ENCODE measurements at places on chromosomes 13 and 19.

DNA sequence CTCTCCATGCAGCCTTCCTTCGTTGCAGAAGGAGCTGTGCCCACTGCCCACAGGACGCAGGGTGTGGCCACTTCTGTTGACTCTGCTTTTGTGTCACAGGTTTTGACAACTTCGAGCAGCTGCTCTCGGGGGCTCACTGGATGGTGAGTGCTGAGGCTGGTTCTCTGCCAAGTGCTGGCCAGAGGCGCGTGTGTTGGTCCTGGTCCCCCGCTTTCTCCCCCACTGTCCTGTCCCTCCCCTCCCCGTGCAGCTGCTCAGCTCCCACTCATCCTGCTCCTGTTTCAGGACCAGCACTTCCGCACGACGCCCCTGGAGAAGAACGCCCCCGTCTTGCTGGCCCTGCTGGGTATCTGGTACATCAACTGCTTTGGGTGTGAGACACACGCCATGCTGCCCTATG, 10.6 kb upstream of the PDCD2L start:
- ATAC-seq, result no peak

- ATAC-seq, result no peak
Measured at GRCh38 chr13:74027161-74027779, 106.9 kb downstream of the KLF12 start.

DNA sequence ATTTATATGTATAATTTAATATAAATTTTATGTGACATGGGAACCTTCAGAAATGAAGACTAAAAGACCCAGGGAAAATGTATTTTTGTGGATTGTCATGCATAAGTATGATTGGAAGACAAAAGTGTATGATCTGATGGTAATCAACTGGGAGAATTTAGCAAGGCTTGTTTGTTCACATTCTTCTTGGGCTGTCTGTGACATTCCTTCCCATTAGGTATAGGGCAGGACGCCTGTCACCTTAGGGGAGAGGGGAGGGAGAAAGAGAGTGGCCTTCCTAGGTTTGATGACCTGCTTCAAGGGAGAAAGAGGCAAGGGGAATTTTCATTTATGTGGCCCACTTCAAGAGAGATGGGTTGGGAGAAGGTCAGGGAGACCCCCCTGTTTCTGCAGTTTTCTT, 22.4 kb downstream of the PIBF1 start:
- no peak for ATAC-seq

DNA sequence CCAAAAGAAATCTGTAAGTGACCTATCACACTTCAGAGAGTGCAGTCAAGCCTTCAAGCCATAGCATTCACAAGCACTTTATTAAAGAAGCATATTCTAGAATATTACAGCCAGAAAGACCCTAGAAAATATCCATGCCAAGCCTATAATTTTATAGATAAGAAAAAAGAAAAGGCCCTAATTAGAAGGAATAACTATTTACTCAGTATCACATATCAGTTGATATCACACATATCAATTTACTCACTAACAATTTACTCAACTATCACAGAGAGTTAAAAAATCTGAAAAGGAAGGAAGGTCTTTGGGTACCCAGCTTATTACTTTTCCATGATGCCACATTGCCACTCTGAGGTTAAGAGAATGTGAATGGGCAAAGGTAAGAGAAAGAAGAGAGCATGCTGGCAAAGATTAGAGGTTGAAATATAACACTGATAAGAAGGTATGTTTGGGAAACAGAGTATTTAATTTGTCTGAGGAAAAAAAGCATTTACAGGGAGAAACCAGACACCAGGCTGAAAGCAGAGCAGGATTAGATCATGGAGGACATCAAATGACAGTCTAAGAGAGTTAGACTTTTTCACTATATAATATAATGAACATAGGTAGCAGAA, 186.2 kb downstream of the VWA8 start:
- ATAC-seq, result no peak

DNA sequence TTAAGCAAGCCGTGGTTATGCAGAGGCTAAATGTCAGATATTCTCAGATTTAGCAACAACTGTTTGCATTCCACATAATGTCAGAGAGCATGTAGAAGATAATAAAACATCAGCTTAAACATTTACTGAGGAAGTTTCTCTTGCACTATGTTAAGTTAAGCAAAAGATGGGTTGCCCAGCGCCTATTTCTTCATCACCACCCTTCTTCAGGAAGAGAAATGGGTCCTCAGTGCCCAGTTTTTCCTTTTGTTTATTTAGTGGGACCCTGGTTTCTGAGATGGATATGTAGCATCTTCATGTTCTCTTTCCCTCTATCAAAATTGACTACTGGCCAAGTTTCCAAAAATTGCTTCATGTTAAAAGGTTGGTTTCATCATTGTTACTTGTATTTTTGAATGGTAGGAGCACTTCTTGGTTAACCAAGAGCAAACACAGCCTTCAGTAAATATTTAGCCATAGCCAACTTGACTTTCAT, 356.8 kb downstream of the RFC3 start:
- ATAC-seq, result no peak

DNA sequence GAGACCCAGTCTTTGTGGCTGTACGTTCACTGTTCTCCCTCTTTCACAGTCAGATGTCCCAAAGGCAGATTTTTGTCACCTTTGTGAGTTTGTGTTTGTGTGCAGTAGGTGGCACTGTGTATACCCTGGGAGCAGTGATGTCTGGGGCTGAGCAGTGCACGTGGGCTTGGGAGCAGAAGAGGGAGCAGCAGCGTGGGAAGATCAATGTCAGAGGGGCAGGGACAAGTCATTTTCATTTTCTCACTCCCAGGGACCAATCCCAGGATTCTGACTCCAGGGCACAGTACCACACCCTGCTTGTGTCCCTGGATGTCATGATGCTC, 2.0 kb upstream of the PSG6 start:
- no peak for ATAC-seq

DNA sequence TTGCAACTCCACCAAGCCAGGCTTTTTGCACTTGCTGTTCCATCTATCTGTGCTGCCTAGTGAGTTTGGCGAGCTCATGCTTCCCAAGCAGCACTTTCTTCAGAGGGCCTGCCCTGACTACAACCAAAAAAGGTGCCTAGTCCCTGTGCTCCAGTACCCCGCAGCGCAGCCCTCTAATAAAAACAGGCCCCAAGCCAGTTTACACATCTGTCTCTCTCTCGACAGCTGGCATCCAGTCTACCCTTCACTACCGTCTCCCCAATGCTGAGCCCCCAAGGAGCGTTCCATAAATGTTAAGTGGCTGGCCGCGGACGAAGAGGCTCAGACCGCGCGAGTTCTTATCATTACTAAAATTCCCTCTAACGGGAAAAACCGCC, 512 bp downstream of the MED4 start:
- peak; percentile 3 for ATAC-seq

- no peak for ATAC-seq
Measured at GRCh38 chr13:33874871-33875270, 56.9 kb downstream of the RFC3 start.

- peak; percentile 26 for ATAC-seq
Measured at GRCh38 chr19:45069056-45069455, 7.2 kb downstream of the ZNF296 start.

- ATAC-seq, result no peak
Measured at GRCh38 chr13:64782466-64782865, 2447.7 kb downstream of the PCDH9 start.

- no peak for ATAC-seq
Measured at GRCh38 chr13:51770681-51771417, 33.1 kb downstream of the DHRS12 start.

- peak; percentile 46 for ATAC-seq
Measured at GRCh38 chr13:112905990-112906641, 62.9 kb upstream of the MCF2L start.

DNA sequence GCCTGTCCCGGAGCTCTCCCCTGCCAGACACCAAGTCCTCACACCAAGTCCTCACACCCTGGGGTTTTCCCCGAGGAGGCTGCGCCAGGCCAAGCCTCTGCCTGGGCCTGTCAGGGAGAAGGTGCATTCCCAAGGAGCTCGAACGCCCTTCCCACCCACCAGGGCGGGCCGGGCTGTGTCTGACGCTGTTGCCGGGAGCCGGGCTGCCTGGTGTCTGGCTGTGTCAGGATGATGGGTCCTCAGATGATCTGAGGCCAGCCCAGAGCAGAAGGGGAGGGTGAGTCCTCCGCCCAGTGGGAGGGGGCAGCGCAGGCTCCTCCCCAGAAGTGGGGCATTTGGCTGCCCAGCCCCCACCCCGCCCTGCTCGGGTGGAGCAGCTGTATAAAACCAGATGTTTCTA, 2.3 kb upstream of the HAS1 start:
- ATAC-seq, result no peak

GRCh38 chr13:97341135-97341534, 92.8 kb upstream of the RAP2A start:
- ATAC-seq, result no peak

GRCh38 chr19:39131255-39131755, 5.7 kb downstream of the PAK4 start:
- no peak for ATAC-seq

GRCh38 chr19:10143681-10144080, 24.0 kb upstream of the EIF3G start:
- ATAC-seq, result peak; percentile 13

DNA sequence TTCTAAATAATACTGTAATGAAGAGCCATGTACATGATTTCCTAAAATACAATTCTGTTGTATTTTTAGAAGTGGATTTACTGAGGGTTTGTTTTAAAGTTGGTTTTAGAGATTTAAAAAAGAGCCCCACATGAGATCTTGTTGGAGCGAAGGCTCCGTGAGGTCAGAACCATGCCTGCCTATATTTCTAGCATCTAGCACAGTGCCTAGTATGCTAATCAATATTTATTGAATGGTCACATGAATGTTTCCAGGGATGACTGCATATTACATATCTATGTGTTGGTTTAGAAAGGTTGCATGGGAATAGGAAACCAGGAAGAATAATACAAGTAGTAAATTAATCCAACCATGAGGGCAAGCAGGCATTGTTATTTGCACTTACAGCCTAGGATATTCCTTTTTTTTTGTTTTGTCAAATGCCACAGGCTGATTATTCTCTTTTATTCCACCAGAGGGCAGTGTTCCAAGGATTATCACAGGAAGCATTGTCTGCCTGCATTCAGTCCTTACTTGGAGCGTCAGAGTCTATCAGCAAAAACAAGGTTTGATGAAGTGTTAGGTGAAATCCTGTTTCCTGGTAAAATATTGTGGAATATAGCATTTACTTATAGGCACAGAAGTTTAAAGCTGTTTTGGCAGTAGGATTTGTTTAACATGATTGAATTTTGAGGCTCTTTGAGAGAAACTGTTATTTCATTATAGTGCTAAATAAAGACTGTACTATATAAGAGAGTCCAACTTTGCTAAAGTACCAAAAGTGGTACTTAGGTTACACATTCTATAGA, 46.8 kb downstream of the COG3 start:
- ATAC-seq, result peak; percentile 74

DNA sequence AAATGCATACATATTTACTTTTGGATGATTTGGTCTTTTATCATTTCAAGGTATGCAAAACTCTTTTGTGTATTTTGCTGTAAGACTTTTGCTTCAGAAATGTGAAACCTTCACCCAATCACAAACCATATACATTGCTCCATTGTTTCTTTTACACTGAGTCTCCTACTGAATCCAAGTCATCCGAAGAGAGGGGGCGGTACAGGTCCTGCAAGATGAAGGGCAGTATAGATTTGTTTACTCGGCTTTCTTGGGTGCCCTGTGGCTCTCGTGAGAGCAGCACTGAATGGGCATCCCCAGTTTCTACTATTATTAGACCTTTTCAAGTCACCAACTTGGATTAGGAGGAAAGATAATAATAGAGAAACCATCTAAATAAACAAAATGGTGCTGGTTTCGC, 280.6 kb downstream of the DCLK1 start:
- no peak for ATAC-seq

DNA sequence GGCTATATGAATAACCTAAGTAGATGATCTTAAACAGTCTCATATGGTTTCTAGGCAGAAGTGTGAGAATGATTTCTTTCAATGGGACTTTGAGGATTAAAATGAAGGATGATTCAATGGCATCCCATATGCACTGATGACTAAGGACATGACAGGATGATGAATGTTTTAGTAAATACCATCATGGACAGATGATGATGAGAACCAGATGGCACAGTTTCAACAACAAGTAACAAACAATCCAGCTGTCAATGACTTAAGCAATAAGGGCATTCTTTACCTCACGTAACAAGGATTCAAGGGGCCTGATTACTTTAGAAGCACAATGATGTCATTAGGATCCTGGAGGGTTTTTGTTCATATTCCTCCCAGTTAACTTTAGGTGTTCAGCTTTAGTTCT, 2678.4 kb downstream of the PCDH9 start:
- no peak for ATAC-seq

DNA sequence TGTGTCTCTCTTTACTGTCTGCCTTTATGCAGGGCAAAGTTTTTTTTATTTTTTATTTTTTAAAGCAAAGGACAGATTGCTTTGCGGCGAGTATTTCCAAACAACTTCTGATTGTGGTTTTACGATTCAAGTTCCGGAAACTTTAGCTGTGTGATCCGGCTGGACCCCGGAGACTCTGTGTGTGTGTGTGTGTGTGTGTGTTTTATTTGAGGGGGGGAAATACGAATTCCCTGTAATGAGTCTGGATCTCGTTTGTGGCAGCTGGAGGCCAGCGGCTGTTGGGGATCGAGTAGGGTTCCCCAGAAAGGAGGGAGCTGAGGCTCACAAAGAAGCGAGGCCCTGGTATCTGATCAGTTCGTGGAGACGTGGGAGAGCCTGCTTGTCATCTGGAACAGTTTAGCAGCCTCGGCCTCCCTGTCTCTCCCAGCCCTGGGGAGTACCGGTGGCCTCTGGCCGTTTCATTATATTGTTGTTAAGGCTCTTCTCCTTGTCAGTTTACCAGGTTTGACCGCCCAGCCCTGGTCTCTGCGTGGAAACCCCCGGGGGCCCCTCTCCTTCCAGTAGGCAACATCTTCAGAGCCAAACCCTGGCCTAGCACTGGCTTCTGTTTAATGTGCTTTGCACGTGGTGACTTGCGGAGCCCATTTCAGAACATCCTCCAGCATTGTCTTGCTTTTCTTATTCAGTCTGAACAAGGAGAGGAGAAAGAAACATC, 1.3 kb downstream of the FARP1 start:
- ATAC-seq, result no peak
